ENCODE measurements at places on chromosomes 1 and 21. TPM values are rescaled to one million over a fixed set of nuclear protein-coding genes. Genes with fewer than 3 reads are reported as not detected.

DNA sequence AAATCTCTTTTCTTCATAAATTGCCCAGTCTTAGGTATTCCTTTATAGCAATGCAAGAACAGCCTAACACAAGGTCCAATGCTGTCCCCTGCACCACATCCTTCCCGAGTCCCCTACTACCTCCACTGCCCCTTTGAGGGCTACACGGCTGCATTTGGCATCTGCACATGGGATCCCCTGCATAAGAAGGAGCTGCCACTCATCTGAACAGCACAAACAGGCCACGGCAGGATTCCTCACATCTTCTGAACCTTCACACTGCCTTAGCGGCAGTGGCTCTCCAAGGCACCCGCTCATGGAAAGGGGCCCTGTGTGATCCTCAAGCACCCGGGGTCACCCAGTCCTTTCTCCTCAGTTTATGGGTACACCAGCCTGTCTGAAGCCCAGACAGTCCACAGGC, 29.2 kb upstream of the BACE2 start:
- no peak overlapping the region for H3K4me3 ChIP-seq
- peaks cover 35% of the 10 kb centered on the region for H3K4me1 ChIP-seq
- H3K27ac ChIP-seq = no peak overlapping the region
- H3K27me3 ChIP-seq = no peaks in the 10 kb centered on the region

- H3K4me1 ChIP-seq = peaks cover 6% of the 10 kb centered on the region
- H3K36me3 ChIP-seq = no peaks in the 10 kb centered on the region
- H3K4me3 ChIP-seq = peak overlapping the region; percentile 89
- H3K27ac ChIP-seq = peak overlapping the region; percentile 63
- DNase-seq = no peak
These were observed 935 bp upstream of the YIPF1 start for GRCh38 chr1:53890522-53890941.

The SLC37A1 gene
- total RNA-seq = 4.4 TPM

GRCh38 chr1:166844791-166845190, 5.5 kb downstream of the POGK start:
- no peak overlapping the region for H3K4me3 ChIP-seq
- no peaks in the 10 kb centered on the region for H3K27me3 ChIP-seq
- no peaks in the 10 kb centered on the region for H3K4me1 ChIP-seq
- no peak for DNase-seq

DNA sequence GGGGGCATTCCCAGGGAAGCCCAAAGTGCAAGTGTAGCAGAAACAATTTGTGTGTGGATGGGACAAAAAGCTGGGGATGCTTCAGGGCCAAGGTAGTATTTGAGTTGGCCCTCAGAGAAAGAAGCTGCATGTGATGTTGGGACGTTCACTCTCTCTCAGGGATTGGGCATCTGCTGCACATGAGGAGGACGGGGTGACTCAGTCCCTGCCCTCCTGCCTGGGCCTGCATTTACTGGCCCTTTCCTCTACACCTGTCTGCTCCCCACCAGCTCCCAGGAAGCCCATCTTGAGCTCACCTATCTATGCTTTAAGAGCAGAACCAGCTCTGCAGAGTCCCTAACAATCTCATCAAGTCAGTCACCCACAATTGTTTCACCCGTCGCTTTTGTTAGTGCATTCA, 23.5 kb upstream of the MPZL1 start:
- DNase-seq = no peak
- no peaks in the 10 kb centered on the region for H3K36me3 ChIP-seq
- no peaks in the 10 kb centered on the region for H3K4me1 ChIP-seq
- H3K27me3 ChIP-seq = no peaks in the 10 kb centered on the region
- no peak overlapping the region for H3K4me3 ChIP-seq
- H3K27ac ChIP-seq = no peak overlapping the region

GRCh38 chr1:10561955-10562354, 87.2 kb downstream of the PEX14 start:
- H3K4me1 ChIP-seq = no peaks in the 10 kb centered on the region
- DNase-seq = no peak
- H3K27ac ChIP-seq = no peak overlapping the region
- H3K4me3 ChIP-seq = no peak overlapping the region
- no peaks in the 10 kb centered on the region for H3K27me3 ChIP-seq
- H3K36me3 ChIP-seq = no peaks in the 10 kb centered on the region

DNA sequence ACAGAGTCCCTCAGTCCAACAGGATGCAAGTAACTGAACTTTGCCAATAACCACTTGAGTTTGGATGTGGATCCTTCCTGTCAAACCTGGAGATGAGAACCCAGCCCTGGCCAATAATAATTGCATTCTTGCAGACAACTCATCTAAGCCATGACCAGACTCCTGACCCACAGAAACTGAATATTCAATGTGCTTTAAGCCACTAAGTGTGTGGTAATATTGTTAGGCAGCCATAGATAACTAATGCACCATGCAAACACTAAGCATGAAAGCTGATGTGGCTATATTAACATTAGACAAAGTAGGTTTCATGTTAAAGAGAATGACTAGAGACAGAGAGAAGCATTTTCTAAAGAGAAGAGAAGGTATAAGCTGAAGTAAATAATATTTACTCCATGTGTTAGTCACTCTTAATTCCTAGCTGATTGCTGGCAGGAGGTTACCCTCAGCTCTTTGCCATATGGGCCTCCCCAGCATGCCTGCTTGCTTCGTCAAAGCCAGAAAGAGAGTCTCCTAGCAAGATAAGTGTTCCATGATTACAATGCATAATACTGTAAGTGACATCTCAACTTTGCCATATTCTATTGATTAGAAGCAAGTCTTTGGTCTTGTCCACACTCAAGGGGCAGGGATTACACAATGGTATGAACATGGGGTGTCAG, 276.4 kb upstream of the PLXNA2 start:
- H3K27me3 ChIP-seq = no peaks in the 10 kb centered on the region
- H3K27ac ChIP-seq = no peak overlapping the region
- H3K4me1 ChIP-seq = no peaks in the 10 kb centered on the region
- no peak for DNase-seq
- no peak overlapping the region for H3K4me3 ChIP-seq

DNA sequence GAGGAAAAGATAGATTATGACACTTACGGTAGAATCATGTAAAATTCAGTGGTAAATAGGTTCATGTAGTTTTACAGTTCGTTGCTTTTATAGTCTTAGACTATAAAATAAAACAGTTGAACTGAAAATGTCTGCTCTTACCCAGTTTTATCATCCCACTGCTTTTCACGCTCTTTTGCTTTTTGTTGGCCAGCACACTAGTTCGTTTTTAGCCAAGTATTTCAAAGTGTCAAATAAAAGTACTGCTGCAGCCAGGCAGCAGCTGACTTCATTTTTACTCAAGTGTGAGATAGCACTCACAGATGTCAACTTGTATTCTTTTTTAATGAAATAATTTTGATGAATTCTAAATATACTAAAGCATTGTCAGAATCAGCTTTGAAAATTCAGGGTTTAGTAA, 18.5 kb upstream of the BTG3 start:
- no peaks in the 10 kb centered on the region for H3K27me3 ChIP-seq
- H3K4me3 ChIP-seq = no peak overlapping the region
- no peak overlapping the region for H3K27ac ChIP-seq
- H3K36me3 ChIP-seq = no peaks in the 10 kb centered on the region
- no peak for DNase-seq

- H3K36me3 ChIP-seq = no peaks in the 10 kb centered on the region
- H3K27ac ChIP-seq = no peak overlapping the region
- no peaks in the 10 kb centered on the region for H3K27me3 ChIP-seq
- H3K4me1 ChIP-seq = no peaks in the 10 kb centered on the region
These were observed 60.5 kb downstream of the RABGAP1L start for GRCh38 chr1:174219606-174220370.

The TMEM200B gene
- total RNA-seq = 19.8 TPM

DNA sequence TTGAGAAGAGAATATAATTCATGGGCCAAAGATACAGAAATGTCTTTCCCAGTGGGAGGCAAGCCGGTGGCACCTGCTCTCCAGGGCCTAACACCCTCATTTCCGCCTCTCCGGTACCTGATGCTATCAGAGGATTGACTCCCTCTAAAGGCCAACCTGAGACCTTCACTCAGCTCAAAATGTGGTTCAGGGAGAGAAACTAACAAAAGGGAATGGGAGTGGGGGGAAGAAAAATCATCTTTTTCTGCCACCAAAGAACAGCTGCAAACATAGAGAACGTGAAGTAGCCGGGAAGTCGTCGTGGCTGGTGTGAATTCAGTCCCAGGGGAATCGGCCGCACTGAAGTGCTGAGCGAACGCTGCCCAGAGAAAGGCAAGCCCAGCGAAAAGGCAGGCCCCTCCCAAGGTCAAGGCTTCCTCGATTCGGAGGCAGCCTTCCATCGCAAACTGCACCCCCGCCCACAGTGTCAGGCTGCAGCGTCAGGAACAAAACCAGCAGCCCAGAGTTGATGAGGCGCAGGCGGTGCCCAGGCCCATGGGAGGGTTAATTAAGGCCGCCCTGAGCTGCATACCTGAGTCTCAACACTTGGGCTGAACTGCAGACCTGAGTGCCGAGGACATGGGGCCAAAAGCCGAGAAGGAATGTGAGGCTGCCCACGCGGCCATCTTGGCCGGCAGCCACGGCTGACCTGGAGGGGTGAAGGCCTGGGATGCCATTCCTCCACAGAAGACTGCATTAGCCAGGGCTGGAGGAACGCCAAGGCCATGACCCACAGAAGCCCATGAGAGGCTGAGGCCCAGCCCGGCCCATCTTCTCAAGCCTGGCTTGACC, 160.2 kb downstream of the PSMG1 start:
- H3K27me3 ChIP-seq = no peaks in the 10 kb centered on the region
- no peaks in the 10 kb centered on the region for H3K36me3 ChIP-seq
- peaks cover 35% of the 10 kb centered on the region for H3K4me1 ChIP-seq
- H3K4me3 ChIP-seq = no peak overlapping the region

DNA sequence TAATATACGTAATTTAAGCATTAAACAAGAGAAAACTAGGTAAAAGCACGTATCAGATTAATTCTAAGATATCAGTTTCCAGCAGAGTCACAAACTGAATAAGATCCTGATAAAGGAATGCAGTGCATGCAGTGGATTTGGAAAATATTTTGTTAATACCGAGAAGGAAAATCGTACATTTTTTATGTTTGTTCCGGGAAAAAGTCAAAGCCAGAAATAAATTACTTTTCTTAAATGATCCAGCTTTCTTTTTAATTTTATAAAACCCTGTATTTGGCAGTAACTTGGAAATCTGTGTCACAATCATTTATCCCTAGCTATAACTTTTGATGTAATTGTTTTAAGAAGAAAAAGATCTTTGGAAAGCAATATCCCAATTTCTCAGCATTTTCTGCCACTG, 955 bp downstream of the PALMD start:
- DNase-seq = no peak
- peaks cover 3% of the 10 kb centered on the region for H3K4me1 ChIP-seq
- no peaks in the 10 kb centered on the region for H3K27me3 ChIP-seq
- H3K36me3 ChIP-seq = no peaks in the 10 kb centered on the region
- peak overlapping the region; percentile 81 for H3K27ac ChIP-seq

- no peak for DNase-seq
- peaks cover 7% of the 10 kb centered on the region for H3K4me1 ChIP-seq
- H3K27ac ChIP-seq = no peak overlapping the region
- H3K4me3 ChIP-seq = no peak overlapping the region
- H3K36me3 ChIP-seq = no peaks in the 10 kb centered on the region
These were observed 151.9 kb downstream of the TNFSF18 start for GRCh38 chr1:172898866-172899265.

- H3K27me3 ChIP-seq = no peaks in the 10 kb centered on the region
These were observed 30.2 kb downstream of the NDC1 start for GRCh38 chr1:53807916-53808315.

DNA sequence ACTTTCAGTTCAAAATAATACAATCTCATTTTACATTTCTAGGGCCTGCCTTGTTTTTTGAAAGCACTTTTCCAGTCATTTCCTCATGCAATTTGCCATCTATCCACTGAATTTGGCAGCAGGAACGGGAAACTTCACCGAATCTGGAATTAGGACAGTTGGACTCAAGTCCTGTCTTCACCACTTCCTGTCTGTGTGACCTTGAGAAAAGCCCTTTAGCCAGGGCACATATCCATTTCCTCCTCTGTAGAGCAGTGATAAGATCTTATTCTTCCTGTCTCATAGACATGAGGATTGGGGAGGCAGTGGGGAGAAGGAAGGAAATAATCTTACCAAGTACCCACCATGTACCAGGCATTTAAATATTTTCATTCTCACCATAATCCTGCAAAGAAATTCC, 12.0 kb downstream of the VAV3 start:
- no peak for DNase-seq
- no peak overlapping the region for H3K4me3 ChIP-seq
- no peak overlapping the region for H3K27ac ChIP-seq

- no peak overlapping the region for H3K4me3 ChIP-seq
- H3K27me3 ChIP-seq = no peaks in the 10 kb centered on the region
- no peak for DNase-seq
- H3K27ac ChIP-seq = no peak overlapping the region
- no peaks in the 10 kb centered on the region for H3K4me1 ChIP-seq
These were observed 103.1 kb downstream of the ATP6V1G3 start for GRCh38 chr1:198437332-198437731.

The OR2L13 gene
- total RNA-seq = not detected

DNA sequence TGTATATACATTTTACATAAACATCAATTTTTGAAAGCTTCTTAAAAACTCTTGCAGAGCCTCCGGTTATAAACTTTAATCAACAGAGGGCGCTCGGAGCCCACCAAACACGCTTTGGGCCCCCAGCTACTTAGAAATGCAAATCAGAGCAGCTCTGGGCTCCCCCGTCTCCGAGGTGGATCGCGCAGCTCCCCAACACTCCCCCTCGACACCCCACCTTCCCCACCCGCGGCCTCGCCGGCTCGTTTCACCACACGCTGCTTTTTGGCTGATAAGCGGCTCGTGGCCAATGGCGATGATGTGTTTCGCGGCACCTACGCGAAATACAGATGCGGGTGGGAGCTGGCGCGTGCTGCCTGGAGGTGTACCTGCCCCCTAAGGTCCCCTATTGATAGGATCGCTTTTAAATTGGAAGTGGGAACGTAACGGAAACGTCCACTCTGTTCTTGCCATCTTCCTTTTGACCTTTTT, 1.7 kb upstream of the KIF26B start:
- peaks cover 69% of the 10 kb centered on the region for H3K27me3 ChIP-seq
- no peak for DNase-seq
- no peaks in the 10 kb centered on the region for H3K36me3 ChIP-seq
- H3K4me1 ChIP-seq = no peaks in the 10 kb centered on the region
- H3K4me3 ChIP-seq = peak overlapping the region; percentile 68
- H3K27ac ChIP-seq = no peak overlapping the region

The TMEM82 gene
- not detected for total RNA-seq

The TEX50 gene
- total RNA-seq = not detected

- no peaks in the 10 kb centered on the region for H3K27me3 ChIP-seq
- H3K36me3 ChIP-seq = no peaks in the 10 kb centered on the region
- peaks cover 27% of the 10 kb centered on the region for H3K4me1 ChIP-seq
- no peak overlapping the region for H3K4me3 ChIP-seq
- DNase-seq = no peak
These were observed 29.5 kb downstream of the LDLRAP1 start for GRCh38 chr1:25572708-25573590.

The RPTN gene
- not detected for total RNA-seq

- no peak overlapping the region for H3K27ac ChIP-seq
- H3K4me3 ChIP-seq = no peak overlapping the region
- no peak for DNase-seq
- no peaks in the 10 kb centered on the region for H3K36me3 ChIP-seq
- no peaks in the 10 kb centered on the region for H3K27me3 ChIP-seq
- H3K4me1 ChIP-seq = no peaks in the 10 kb centered on the region
These were observed 17.7 kb downstream of the ATPAF1 start for GRCh38 chr1:46650491-46650890.

The SLC45A1 gene
- total RNA-seq = 9.6 TPM
